ENCODE measurements at places on chromosomes 2 and 18.

- DNase-seq, result peak; percentile 23
These were observed 6.9 kb upstream of the STAT1 start for GRCh38 chr2:191020742-191021381.

GRCh38 chr2:212923393-212923792 is 228.0 kb downstream of the IKZF2 start:
- DNase-seq, result no peak

- no peak for DNase-seq
These were observed 19.6 kb upstream of the SEH1L start for GRCh38 chr18:12928206-12928605.

- no peak for DNase-seq
These were observed 6.3 kb upstream of the PKDCC start for GRCh38 chr2:42041377-42042127.

- DNase-seq, result no peak
These were observed 59.9 kb downstream of the DYM start for GRCh38 chr18:49400398-49401072.

- DNase-seq, result no peak
These were observed 83.7 kb downstream of the SDC1 start for GRCh38 chr2:20141056-20141762.

DNA sequence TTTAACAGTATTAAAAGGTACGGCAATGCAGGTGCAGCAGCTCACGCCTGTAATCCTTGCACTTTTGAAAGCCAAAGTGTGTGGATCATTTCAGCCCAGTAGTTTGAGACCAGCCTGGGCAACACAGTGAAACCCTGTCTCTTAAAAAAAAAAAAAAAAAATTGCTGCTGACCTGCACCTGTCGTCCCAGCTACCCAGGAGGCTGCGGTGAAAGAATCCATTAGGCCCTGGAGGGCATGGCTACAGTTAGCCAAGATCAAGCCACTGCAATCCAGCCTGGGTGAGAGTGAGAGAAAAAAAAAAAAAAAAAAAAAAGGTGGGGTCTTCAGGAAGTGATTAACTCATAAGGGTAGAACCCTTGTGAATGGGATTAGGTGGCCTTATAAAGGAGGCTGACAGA is 12.8 kb downstream of the CUL3 start:
- DNase-seq, result no peak

GRCh38 chr2:33051586-33052360 is 105.0 kb downstream of the LTBP1 start:
- DNase-seq, result peak; percentile 54

GRCh38 chr2:148557844-148558436 is 86.6 kb upstream of the EPC2 start:
- no peak for DNase-seq

DNA sequence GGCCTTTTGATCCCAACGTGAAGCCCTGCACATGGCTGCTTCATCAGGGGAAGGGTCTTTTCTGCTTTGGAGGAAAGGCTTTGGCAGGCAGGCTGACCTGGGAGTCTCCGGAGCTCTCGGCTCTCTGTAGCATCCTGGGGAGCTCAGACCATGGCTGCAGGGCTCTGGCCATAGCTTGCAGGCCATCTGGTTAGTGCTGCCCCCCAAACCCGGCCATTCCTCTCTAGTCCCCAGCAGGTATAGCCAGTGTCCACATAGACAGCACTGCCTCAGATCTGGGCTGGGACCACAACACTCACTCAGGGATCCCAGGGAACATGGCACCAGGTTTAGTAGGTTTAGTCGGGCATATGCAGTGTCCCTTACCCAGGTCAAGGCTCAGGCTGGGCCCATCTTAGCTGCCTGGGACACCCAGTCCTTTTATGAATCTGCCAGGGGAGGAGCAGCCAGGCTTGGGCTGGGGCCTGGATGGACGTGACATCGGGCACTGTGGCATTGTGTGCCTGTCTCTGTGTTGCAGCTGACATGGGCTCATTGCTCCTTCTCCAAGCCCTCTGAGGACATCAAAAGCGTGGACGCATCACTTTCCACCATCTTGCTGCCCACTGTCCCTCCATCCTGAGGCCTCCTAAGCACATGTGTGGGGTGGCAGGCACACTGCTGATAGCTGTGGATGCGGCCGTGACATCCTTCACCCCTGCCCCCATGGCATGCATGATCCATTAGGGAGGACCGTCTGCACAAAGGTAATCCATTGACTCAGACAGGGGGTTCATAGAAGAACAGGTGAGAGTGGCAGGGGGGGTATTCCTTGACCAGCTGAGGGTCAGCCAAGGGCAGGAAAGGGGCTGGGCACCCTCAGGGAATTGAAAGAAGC is 19.2 kb upstream of the GPR35 start:
- DNase-seq, result no peak

DNA sequence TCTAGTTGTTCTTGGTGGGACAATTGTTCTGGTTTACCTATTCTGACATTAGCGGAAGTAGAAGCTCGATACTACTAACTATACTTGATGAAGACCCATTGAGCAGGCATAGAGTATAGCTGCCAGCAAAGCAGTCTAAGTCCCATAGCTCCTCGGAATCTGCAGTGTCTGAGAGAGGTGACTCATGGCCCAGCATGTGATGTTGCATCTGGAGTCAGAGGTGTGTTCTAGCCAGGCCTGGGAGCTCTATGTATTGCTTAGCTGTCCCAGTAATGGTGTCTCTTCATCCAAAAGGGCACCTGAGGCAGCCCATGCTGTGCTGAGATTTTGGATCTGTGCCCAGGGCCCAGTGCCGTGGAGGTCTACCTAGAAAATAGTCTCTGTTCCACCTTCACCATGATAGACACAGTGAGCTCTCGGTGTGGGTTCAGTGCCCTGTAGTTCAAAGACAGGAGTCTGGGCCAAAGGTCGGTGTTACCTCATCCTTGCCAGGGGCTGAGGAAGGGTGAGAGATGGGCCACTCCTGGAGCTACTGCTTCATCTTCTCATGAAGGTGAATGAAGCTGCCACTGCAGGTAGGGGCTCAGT is 47.3 kb downstream of the MEX3C start:
- peak; percentile 26 for DNase-seq

DNA sequence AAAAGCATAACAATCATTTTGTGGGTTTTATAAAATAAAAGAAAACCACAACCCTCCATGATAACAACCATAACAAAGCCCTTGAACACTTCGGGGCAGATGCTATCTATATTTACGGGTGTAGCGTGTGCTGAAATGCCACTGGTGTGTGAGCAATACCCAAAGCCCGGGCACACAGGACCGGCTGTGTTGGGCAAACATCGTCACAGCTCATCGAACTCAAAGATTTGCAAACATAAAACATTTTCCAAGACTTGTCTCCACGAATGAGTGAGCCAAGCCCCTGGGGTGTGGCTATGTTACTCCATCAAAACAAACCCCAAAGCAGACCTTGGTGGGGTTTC is 290.2 kb downstream of the LPIN1 start:
- DNase-seq, result no peak

DNA sequence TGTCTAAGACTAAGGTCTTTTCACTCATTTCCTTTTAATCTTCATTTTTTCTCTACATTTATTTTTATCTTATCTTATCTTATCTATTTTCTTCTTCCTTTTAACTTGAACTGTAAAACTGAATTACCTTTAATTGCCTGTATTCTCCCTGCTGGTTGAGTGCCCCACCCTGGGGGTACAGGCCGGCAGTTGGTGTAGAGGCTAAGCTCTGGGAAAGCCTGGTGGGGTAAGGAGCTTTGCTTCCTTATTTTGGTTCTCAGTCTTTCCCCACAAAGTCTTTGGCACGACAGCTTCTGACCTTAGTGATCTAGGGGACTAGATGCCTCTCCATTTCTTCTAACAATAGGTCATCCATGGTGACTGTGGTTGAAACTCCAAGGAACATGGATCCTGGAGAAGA is 26.8 kb upstream of the HAAO start:
- no peak for DNase-seq

GRCh38 chr2:128520340-128520739 is 201.7 kb upstream of the HS6ST1 start:
- no peak for DNase-seq

DNA sequence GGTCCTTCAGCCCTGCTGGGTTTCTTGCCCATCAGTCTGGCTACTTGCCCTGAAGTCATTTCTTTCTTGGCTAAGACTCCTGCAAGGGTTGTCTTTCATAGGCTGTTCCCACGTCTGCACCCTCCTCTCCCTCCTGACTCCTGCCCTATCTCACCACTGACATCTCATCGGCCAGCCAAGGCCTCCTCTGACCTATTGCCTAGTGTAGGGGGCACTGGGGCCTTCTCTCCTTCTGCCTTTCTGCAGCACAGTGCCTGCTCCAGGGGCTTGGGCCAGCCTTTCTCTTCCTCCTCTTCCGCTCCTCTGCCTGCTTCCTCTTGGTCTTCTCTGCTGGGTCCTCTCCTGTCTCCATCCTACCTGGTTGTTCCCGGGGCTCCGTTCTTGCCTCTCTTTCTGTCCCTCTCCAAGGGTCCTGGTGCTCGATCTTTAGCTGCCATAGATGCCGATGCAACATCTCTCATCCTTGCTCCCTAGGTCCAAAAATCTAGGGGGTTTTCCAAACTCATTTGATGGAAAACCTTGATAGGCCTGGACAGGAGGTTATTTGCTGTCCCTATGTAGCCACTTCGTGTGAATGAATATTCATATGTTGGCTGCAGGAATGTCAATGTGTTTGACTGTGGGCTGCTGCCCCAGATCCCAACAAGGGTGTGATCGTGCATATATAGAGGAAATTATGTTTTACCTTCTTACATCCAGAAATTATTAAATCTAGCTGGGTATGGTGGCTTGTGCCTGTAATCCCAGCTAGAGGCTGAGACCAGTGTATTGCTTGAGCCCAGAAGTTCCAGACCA is 9.7 kb upstream of the NT5DC4 start:
- no peak for DNase-seq

DNA sequence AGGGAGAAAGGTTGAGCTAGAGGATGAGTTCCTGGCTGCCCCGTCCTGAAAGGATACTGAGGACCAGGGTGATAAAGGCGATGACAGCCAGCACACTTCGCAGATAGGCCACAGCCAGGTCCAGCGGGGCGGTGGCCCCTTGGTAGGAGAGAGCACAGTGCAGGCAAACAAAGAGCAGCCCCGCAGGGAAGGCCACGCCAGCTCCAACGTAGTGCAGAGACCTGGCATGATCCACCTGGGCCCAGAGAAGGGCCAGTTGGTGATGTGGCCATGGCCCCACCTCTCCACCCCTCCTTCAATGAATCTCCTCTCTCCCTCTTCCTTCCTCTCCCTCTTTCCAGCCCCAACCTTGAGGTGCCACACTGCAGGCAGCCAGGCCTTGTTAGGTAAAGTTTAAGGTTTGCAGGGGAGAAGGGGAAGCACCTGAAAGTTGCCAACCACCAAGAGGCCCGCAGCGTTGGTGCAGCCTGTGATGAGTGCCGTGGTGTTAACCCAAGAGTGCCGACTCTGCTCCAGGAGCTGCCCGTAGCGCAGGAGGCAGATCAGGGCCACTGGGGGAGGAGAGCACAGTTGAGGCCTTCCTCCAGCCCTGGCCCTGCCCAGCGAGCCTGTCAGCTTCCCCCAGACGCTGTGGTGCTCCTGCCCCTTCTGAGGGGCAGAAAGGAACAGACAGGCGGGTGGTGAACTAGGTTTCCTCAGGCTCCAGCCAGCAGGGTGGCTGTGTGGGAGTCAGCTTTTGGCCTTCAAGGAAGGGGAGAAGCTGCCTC is 2.8 kb downstream of the TMEM150A start:
- no peak for DNase-seq

DNA sequence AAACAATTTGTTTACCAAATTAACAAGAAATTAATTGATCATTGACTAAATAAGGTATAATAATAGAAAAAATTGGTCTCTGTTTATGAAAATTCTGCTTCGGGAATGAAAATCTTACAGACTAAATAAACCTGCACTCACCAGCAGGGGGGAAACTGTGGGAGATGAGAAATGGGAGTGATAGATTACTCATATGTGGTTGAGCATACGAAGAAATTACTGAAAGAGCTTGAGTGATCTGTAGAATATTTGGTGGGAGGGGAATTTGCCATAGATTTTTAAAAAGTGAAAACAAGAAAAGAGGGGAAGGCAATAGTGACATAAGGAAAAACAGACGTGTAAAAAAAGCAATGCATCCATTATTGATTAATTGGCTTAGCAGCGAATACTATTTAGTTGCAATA is 2.2 kb downstream of the HMSD start:
- no peak for DNase-seq

GRCh38 chr18:45155526-45155925 is 459.8 kb upstream of the SLC14A2 start:
- no peak for DNase-seq

DNA sequence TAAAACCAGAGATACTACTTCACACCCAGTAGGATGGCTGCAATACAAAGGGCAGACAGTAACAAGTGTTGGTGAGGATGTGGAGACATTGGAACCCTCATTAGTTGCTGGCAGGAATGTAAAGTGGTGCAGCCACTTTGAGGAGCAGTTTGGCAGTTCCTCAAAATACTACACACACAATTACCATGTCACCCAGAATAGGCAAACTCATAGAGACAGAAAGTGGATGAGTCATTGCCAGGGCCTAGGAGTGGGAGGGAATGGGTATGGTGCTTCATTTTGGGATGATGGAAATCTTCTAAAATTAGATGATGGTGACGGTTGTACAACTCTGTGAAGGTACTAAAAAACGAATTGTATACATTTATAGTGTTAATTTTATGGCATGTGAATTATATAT is 54.8 kb downstream of the ATP9B start:
- DNase-seq, result no peak

GRCh38 chr2:238728330-238729260 is 119.3 kb upstream of the TWIST2 start:
- DNase-seq, result no peak

GRCh38 chr2:237980087-237980486 is 13.3 kb downstream of the UBE2F start:
- DNase-seq, result no peak

DNA sequence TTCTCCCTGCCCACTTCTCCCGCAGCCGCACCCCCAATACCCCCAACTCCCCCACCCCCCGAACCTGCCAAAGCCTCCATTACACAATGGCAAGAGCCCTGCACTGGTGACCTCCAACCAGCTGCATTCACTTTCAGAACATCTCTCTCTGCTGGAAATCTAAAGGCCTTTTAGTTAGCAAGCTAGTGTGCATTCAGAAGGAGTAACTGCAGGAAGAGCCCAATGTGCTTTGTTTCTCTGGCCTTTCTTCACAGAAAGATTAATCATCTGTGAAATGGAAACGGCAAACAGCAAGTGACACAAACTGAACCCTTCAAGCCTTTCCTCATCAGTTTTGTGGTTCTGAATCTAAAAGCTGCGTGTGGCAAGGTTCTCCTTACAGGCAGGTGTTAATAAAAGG is 124.2 kb downstream of the OLA1 start:
- no peak for DNase-seq

DNA sequence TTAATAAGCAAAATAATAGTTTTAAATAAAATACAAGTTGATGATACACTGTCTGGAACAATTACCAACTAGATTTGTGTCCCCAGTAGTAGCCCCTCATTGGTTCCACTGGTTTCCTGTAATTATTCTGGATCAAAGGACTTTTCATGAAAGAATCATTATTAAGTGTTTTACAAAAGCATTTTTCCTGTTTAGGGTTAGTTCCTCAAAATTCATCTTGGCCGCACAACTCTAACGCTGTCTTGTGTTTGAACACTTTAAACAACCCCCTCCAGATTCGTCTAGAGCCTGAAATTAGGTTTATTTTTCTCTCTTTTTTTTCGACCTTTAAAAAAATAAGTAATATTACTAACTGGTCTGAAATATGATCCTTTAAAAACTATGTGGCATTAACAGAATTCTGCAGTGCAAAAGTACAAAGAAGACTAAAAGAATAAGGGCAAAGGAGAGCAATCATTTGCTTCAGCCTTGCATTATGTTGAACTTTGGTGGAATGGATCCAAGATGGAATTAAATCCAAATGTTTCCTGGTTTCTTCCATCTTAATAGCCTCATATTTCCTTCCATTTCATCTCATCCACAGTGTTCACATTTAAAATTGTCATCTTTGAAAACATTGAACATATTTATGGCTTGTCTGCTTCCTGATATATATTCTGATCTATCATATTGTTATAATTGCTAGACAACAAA is 678.4 kb downstream of the IRS1 start:
- no peak for DNase-seq
